ENCODE measurements at places on chromosomes 5 and 9.
A peak's percentile ranks its signal among the peaks of the same experiment; 100 is the strongest.

GRCh38 chr9:120191141-120191540 is 388.8 kb downstream of the CDK5RAP2 start:
- no peak for DNase-seq

GRCh38 chr9:3299872-3300271 is 225.9 kb downstream of the RFX3 start:
- DNase-seq, result no peak

- DNase-seq, result no peak
These were observed 76.3 kb upstream of the SEMA6A start for GRCh38 chr5:116650964-116651363.

DNA sequence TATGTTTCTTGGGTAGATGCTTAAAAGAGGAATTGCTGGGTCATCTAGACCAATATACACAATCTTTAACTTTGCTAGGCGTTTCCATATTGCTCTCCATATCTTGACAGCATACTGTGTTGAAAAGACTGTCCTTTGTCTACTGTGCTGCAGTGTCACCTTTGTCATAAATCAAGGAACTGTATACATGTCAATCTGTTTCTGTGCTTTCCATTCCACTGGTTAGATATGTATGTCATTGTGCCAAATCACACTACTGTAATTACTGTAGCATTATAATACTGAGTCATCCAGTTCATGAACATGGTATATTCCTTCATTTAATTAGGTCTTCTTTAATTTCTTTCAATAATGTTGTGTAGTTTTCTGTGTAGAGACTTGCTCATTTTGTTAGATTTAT is 149.7 kb upstream of the RASGRF2 start:
- DNase-seq, result no peak

DNA sequence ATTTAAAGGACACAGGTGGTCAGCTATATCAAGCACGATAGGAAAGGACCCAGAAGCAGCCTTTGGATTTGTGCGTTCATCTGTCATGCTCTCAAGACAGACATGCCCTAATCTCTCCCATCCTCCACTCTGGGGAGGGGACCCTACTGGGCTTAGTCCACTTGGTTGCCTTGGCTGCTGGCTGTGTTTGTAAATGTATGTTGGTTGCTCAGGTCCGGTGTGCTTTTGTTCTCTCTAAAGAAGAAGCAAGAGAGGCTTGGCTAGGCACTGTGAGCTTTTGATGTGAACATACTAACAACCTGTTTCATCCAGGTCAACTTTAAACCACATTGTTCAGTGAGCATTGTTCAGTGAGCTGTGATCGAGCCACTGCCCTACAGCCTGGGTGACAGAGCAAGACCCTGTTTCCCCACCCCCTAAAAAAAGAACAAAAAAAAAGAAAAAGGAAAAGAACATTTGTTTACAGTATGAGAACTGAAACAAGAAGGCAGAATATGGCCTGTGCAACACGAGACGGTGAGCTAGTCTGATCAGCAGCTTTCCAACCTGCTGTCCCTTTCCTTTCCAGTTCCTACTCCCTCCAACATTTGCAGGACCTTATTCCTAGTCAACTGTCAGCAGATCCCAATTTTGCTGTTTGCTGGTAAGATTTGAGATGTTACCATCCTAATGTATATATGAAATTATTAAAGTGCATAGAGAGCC is 228.3 kb downstream of the ARHGAP26 start:
- DNase-seq, result no peak

GRCh38 chr9:35686222-35687203 is 3.2 kb downstream of the TPM2 start:
- DNase-seq, result peak; percentile 19

GRCh38 chr9:107631788-107632187 is 142.2 kb upstream of the KLF4 start:
- DNase-seq, result no peak

GRCh38 chr9:121735793-121736770 is 84.6 kb downstream of the DAB2IP start:
- no peak for DNase-seq

DNA sequence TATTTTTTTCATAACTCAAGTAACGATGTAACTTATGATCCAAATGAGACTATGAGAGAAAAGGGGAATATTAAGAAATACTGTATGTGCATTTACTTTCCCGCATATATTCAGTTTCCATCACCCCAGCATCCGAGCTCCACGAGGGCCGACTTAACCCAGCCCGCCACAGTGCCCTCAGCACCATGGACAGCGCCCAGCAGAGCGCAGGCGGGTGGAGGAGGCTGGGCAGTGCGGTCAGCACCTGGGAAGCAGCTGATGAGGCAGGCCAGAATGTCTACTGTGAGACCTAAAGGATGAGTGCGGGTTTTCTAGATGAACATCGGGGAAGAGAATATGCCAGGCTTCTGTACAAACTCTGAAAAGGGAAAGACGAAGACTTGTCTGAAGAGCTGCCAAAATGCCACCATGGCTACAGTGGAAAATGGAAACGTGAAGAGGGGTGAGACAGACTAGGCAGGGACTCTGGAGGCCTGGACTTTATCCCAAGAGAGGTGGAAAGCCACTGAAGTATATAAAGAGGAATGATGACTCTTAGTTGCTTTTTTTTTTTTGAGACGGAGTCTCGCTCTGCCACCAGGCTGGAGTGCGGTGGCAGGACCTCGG is 34.5 kb upstream of the MED27 start:
- peak; percentile 18 for DNase-seq

DNA sequence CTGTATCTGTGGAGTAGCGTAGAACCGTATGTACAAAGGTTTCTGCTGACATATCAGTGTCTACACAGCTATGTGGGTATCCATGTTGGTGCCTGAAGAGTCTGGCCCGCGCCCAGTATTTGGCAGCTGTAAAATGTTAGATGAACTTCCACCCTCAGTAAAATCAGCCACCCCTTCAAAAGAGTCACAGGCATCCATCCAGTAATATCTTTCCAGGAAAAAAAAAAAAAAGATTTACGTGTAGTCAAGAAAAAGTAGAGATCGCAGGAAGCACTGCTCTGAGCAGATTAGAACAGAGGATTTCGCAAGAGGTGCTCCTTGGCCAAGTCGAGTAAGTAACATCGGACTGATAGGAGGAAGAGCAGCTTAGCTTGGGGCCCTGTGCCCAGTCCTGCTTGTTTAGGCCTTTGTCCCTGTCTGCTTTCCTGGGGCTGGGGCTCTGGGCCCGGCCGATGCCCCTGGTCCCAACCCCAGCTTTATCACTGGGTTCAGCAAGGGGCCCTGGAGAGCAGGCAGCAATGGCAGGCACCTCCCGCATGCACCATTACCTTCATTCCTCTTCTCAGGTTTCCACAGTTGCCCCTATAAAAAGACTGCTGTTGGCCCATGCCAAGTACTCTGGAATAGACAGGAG is 21.2 kb downstream of the DAPK1 start:
- no peak for DNase-seq

GRCh38 chr5:39420482-39421145 is 4.2 kb downstream of the DAB2 start:
- DNase-seq, result no peak

GRCh38 chr9:104386013-104386412 is 118.0 kb upstream of the OR13F1 start:
- no peak for DNase-seq

DNA sequence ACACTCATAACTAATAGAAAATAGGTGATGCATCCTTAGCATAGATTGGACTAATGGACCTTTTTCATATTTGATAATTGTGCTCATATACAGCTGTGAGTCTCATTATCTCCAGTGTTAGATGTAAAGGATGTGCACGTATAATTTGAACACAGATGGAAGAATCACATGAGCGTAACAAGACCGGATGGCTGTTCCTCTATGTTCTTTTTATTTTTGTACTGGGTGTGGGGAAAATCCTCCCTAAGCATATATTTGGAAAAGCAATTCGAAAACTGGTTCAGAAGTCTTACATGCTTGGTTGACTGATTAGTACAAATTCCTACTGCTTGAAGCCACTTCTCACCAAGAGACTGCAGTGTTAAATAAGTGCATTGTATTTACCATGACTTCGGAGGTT is 230.2 kb downstream of the AOPEP start:
- no peak for DNase-seq

DNA sequence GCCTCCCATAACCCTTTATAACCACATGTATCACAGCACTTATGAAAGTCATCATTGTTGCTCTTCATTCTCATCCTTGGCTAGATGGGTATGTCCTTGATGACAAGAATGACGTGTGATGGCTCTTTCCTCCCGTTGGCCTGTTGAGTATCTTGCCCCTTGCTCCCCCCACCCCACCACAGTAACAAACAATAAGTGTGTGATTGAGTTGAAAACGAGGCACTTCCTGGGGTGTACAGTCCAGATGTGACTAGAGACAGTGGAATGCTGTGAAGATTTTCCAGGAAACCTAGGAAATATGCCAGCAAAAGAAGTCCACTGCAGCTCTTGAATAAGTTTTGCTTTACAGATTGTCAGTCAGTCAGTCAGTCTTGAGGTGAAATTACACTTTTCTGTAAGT is 262.5 kb downstream of the ELAVL2 start:
- DNase-seq, result no peak
